CD4-positive, alpha-beta T cell treated with Interleukin-17A for 4 hours (primary cell): ENCODE measurements at places on chromosomes 12 and 14.

- no peak for DNase-seq
Measured at GRCh38 chr12:13156277-13156676, 40.2 kb upstream of the EMP1 start.

DNA sequence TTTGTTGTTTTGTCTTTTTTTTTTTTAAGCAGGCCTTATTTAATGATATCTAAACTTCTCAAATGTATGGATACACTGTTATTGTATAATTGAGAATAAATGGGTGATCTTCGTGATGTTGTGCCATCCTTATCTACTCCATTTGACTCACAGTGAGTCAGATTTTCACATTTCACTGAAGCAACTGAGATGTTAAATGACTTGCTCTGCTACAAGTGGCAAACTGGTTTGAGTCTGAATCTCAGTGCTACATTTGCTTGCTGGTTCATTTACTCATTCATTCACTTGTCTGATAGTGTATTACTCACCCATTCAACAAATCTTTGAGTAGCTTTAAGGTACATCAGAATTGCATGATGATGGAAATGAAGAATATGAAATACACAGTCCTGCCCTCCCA lies 2.6 kb downstream of the KIAA0586 start:
- no peak for DNase-seq

GRCh38 chr14:50359631-50360030 lies 37.0 kb downstream of the CDKL1 start:
- no peak for DNase-seq

DNA sequence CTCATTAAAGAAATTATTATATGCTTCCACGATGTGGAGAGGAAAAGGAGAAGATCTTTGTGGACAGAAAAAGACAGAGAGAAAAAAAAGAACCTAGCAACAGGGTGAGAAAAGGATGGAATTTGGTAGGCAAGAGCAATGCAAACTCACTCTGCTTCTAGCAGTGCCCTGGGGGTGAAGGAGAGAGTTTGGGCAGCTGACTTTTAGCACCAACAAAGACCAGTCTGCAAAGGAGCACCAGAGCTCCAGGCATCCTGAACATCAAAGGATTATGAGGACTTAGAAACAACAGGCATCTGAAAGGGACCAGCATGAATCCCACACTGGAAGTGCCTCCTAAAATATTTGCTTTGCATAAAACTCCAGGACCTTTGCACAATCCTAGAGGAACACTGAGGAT lies 32.8 kb upstream of the RERG start:
- DNase-seq: no peak
